ENCODE measurements at places on chromosomes 16 and 17.

GRCh38 chr16:76386784-76387183, 109.6 kb downstream of the CNTNAP4 start:
- DNase-seq: no peak

DNA sequence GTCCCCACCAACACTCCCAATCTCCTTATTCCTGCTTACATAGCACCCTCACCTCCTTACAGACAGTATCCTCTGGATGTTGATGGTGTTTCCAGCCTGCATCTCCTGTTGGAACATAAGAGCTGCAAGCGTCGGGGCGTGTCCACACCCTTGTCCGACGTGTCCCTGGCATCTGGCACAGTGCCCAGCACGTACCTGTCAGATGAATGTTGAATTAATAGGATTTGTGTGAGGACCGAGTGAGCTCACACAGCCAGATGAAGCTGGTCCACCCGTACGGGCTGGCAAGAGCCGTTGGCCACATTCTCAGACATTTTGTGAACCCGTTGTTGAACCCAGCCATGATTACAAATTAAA, 12.2 kb upstream of the CBX4 start:
- no peak for DNase-seq

DNA sequence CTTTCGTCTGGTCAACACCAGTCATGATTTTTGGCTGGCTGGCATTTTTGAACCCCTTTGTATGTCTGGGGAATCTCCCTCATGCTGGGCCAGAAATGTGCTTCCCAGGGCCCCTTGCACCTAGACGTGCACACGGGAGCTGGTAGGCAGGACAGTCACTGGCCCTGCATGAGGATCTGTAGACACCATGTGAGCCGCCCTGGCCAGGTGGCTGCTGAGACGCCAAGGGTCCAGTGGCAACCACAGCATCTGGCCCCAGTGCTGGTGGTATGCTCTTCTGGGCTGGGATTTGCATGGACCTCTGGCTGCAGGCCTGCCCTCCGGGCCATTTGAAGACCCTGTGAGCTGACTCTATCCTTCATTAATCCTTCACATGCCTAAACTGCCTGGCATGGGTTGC, 67.5 kb downstream of the NT5M start:
- DNase-seq: no peak

DNA sequence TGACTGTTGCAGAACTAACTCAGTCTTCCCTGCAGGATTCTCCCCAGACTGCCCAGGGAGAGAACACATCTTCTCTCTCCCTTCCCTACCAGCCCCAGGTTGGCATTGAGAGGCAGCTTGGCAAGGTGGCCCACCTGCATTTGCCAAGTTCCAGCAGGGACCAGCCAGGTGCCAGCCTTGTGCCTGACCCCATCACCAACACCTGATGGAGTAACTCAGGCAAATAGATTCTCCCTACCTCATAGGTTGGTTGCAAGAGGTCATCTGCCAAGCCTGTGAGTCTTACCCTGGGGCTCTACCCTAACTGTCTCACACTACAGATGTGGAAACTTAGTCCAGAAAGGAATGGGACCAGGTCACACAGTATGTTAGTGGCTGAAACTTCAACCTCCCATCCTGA, 20.4 kb downstream of the BEAN1 start:
- DNase-seq: no peak

- DNase-seq: no peak
Measured at GRCh38 chr17:14922411-14922810, 342.7 kb downstream of the PMP22 start.

GRCh38 chr16:54712866-54713265, 217.8 kb upstream of the IRX5 start:
- no peak for DNase-seq

DNA sequence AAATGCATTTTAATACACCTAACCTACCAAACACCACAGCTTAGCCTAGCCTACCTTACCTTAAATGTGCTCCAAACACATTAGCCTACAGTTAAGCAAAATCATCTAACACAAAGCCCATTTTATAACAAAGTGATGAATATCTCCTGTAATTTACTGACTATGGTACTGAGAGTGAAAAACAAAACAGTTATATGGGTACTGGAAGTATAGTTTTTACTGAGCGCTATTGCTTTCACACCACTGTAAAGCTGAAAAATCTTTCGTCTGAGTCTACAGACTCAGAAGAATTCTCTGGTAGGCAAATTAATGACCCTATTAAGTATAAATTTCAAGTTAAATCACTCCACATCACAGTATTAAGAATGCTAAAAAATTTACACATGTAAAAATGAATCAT, 3.5 kb downstream of the GRB2 start:
- DNase-seq: no peak

DNA sequence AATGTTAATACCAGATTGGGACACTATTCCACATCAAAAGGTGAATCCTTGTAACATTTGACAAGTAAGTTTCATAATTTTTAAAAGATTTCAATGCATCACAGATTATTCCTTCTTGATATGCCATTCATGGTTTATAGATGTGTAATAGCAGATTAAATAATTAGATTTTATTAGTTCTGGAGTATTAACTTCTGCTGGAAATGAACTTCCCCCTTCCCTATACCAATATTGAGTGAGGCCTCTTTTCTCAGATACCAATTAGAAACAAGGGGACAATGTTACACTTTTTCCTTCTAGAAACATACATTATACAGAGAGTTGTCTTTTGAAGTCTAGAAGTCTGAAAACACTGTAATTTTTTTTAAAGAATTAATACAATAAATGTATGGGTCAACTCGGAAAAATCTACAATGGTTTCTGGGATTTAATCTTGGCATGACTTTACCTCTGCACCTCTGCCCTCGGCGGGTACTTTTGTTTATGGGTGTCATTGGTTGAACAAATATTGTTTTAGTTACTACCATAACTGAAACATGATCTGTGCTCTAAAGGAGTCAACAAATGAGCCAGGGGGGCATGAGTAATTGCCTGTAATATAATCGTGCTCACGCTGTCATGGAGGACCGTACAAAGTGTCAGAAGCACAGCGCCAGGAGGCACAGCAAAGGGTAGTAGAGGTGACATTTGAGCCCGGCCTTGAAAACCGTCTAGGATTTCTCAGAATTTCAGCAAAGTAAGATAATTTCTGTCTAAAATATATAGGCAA, 8.2 kb downstream of the LRRC37B start:
- no peak for DNase-seq

DNA sequence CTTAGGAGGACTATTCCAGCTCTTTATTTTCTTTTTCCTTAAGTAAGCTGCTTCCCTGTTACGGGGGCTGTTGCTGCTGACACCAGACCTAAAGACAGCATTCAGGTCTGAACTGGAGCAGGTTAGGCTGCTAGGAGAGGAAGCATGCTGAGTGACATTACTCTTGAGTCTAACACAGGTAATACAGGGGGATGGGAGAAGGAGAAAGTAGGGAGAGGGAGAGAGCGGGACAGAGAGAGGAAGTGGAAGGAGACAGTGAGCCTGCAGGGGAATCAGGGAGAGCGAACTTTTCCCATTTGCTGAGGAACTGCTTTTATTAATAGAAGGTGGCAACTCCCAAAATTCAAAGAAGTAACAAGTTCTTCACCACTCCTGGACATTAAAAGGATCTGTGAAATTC, 130.9 kb downstream of the PARN start:
- DNase-seq: no peak

GRCh38 chr17:8713315-8713714, 31.3 kb downstream of the CCDC42 start:
- no peak for DNase-seq

DNA sequence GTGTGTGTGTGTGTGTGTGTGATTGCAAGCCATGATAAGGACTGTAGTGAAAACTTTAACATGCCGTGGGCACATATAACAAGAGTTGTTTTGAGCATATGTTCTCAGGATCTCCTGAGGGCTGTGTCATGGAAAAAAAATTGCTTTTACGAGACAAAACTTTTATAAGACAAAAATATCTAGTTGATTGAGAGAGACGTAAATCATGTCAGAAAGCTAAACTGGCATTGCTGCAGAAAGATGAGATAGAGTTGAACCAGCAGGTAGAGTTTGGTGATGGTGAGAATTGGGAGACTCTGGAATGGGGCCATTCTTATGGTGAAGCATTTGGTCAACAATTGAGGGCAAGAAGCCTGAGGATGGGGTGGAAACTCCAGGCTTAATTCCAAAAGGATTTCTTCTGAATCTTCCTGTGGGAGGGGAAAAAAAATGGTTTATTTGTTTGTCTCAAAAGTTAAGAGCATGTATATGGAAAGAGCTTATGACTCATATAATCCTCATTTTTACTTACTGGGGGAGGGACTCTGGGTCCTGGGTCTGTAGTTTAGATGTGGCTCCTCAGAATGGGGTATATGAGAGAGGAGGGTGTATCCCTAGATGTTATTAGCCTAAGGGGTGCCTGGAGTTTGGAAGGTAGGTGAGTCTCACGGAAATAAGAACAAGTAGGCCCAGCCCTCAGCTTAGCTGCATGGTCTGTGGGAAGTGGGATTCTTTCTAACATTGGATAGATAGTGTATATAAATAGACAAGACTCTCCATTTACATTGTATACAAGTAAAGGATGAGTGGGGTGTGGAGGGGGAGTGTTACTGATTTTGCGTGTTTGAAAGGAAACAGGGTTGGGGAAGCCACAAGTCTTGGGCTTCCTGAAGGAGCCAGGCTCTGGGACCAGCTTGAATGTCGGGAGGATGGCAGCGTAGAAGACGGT, 7.1 kb downstream of the MINK1 start:
- no peak for DNase-seq

DNA sequence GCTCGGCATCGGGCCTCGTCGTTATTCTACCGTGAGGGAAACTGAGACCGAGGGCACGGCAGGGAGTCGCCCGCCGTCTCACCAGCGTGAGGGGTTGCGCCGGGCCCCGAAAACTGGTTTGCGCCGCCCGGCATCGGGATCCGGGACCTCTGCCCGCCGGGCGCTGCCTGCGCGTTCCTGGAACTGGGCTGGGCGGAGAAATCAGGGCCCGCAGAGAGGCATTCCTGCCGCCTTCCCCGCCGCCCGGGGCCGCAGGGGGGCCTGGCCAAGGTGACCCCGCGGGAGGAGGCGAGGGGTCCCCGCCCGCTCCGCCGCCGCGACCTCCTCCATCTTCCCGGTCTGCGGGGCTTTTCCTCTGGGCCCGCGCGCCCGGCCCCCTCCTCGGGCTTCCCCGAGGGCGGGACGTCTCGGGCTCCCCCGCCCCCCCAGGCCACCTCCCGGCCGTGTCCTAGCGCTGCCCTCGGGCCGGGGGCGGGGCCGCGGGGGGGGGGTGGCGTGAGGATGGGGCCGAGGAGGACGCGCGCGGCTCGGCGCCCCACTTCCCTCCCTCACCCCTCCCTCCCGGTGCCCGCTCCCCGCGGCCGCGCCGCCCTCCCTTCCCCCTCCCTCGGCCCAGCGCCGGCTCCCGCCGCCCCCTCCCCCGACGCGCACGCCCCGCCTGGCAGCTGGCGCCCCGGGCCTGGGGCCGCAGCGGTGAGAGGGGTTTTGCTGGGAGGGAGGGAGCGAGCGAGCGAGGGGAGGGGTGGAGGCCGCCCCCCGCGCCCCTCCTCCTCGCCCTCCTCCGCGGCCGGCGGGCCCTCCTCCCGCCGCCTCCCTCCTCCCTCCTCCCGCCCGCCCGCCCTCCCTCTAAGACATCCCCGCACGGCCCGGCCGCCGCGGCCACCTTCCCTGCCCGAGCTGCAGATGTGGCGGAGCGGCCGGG, at the start of gene GLIS2:
TSS of gene GLIS2 (plus strand) at position 882 of the 922 bp plus-strand sequence. CDS start 16,214 bp downstream, outside the sequence.
- DNase-seq: no peak

DNA sequence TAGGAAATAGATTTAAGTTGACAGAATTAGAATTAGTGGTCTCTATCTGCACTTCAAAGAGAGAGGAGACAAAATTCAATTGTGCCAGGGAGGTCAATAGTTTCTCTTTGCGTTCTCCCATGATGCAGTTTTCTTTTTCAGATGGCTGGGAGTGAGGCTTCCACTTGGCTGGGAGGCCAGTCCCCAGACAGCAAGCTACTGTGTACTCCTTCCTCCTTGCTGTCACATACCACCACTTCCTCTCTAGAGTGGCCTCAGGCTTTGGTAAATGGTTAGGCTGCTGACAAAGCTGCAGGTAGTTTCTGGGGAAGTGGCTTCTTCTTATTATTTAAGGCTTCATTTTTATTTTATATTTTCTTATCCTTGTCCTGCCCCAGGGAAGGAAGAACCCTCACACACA, 106.2 kb upstream of the HS3ST4 start:
- no peak for DNase-seq

DNA sequence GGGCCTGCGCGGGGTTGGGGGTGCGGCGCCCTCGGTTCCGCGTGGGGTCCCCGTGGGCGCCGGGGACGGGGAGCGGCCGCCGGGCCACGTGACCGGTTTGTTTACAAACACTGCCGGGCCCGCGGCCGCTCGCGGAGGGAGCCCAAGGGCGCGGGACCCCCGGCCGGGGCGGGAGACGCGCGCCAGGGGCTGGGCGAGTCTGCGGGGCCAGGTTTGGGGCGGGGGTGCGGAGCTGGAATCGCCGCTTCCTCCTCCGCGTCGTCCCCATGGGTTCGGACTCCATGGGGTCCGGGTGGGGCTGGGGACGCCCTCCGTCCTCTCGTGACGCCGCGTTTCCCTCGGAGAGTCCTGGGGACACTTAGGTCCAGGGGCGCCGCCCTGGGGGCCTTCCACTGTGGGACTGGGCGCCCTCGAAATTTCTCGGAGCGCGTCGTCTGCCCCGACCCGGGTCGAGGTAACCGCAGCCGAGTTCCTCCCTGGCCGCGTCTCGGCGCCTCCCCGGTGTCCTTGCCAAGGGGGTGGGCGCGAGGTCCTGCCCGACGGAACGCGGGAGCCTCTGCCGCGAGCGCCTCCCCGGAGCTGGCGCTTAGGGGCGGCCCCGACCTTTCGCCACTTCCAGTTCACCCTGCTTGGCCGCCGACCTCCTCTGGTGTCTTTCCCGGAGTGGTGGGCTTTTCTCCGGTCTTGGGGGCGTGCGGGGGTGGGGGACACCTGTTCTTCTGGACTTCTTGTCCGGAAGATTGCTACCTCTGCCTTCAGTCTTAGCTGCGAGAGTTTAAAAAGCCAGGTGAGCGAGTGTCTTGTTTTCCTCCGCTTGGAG, 684 bp downstream of the YPEL2 start:
- DNase-seq: no peak

- DNase-seq: no peak
Measured at GRCh38 chr16:27238591-27238990, 30.0 kb downstream of the NSMCE1 start.

DNA sequence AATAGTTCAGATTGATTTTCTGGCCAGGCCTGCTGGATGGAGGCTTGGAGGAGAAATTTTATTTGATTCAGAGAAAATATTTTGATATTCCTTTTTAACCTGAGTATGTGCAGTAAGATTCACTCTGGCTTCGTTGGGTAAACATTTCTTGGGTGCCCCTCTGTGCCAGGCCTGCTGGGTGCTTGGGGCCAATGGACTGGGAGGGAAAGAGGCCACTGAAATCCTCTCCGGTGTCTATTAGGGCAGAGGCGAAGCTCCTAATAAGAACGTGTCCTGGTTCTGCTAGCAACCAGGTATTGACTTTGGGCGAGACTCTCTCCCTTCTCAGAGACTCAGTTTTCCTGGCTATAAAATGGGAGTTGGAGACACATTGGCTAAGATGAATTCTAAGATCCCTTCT, 122.5 kb downstream of the CYLD start:
- DNase-seq: no peak
